ENCODE measurements at places on chromosomes 5 and 9.

GRCh38 chr5:78500028-78500427 is 139.6 kb downstream of the SCAMP1 start:
- DNase-seq: no peak

- DNase-seq: no peak
Observed at GRCh38 chr9:134304690-134305089, 21.6 kb upstream of the RXRA start.

- DNase-seq: no peak
Observed at GRCh38 chr5:143865426-143866025, 53.6 kb downstream of the HMHB1 start.

GRCh38 chr9:9124616-9125015 is 1325.0 kb upstream of the DMAC1 start:
- DNase-seq: no peak

GRCh38 chr5:150158170-150158949 is 2.7 kb upstream of the PDGFRB start:
- DNase-seq: no peak

- no peak for DNase-seq
Observed at GRCh38 chr5:87770016-87770570, 357.4 kb upstream of the CCNH start.

DNA sequence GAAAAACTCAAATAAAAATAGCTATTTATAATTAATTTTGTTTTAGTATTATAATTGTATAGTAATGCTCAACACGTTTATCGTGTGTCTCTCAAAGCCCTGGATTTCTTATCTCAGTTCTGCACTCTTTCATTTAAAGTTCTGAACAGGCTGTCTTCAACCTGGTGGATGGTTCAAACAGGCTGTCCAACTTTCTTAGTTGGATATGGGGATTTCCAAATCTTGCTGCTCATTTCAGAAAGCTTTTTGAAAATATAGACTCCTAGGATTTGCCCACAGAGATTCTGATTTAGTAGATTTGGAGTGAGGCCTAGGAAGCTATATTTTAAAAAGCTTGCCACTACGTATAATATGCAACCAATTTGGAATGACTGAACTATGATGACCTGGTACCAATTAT is 120.3 kb downstream of the GRIA1 start:
- no peak for DNase-seq

DNA sequence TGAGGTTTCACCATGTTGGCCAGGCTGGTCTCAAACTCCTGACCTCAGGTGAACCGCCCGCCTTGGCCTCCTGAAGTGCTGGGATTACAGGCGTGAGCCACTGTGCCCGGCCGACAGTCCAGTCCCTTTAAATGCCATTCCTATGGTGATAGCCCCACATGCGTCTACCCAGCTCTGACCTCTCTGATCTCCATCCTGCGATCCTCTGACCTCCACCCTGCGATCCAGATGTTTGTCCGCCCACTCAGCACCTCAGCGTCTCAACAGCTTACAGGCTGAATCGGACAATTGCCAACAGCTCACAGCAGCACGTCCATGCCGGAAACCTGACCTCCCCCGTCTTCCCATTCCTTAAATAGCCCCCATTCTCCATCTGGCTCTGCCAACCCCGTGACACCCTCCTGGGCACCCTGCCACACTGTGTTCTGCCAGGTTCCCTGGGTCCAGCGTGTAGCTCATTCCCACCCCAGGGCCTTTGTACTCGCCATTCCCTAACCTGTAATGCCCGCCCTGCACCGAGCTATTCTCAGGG is 44.0 kb upstream of the RNU6ATAC start:
- DNase-seq: no peak

- DNase-seq: peak; percentile 50
Observed at GRCh38 chr5:170623576-170624181, 119.9 kb downstream of the KCNIP1 start.

DNA sequence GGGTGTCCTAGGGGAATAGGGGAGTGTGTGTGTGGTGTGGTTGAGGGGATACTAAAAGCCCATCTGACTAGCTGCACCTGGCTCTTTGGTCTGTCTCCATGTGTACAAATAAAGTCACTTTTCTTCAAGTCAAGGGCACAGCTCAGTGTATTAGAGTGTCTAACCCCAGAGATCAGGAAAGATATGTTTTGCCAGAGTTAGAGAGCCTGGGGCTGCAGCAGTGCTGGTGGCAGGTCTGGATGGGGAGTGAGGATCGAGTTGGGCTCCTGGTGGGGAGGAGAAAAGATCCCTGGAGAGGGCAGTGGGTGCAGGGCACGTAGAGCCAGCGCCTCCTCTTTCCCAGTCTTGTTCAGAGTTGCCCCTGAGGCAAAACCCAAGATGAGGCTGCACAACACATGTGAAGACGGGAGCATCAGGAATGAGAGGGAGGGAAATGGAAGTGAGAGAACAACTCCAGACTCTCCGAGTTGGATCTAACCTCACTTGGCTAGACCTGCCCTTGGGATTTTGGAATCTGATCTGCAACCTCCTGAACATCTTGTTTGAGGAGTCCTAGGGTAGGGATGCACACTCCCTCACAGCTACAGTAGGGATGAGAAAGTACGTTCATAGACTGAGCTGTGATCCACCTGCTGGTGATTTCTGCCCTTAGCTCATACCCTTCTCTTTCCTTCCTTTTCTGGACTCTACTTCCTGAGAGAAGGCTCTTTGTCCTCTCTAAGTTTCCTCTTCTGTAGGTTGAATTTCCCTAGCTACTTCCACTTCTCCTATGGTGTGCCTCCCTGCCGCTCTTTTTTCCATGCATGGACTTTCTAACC is 309.9 kb downstream of the ZSWIM6 start:
- DNase-seq: no peak

- no peak for DNase-seq
Observed at GRCh38 chr5:98905857-98906688, 22.7 kb downstream of the CHD1 start.

GRCh38 chr5:65184780-65185179 is 296.9 kb downstream of the ADAMTS6 start:
- DNase-seq: no peak

GRCh38 chr9:83962165-83962564 is 17.9 kb downstream of the HNRNPK start:
- DNase-seq: no peak

DNA sequence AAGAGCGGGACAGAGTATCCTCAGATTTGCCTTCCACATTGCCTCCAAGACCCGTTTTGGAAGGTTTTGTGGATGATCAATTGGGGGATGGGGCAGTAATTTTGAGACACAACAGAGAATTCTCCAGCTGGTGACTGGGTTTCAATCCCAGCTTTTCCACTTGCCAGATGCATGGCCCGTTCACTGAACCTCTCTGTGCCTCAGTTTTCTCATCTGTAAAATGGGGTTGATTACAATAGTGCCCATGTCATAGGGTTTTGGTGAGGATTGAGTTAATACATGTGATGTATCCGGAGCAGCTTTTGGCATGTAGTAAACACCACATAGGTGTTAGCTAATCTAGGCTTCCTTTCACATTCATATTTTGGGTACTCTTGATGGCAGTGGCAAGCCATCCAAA is 59.7 kb downstream of the PSAT1 start:
- no peak for DNase-seq

DNA sequence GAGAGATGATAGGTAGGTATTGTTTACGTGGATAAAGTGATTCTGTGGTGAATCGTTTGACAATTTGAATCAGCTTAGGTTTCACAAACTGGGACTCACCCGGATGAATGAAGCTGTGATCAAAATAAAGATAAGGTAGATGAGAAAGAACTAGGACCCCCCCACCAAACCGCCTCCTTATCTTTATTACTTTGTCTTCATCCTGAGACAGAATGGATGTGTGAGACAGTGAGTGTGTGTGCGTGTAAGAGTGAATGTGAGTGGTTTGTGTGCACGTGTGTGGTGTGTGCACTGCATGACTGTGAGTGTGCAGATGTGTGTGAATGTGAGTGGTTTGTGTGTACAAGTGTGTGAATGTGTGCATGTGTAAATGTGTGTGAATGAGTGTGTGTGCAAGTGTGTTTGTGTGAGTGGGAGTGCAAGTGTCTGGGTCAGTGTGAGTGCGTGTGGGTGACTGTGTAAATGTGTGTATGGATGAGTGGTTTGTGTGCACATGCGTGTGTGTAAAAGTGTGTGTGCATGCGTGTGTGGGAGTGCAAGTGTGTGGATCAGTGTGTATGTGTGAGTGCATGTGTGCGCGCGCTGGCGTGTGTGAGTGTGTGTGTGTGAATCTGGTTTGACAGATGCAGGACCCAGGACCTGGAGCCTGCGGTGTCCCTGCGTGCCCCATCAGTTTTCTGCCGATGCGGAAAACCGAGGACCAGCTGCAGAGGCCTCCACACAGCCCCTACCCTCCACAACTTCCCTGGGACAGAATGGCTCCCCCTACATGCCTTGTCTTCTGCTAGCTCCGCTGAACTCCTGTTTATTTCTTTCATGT is 11.4 kb upstream of the ENG start:
- peak; percentile 63 for DNase-seq

GRCh38 chr5:72624641-72625236 is 117.5 kb upstream of the ZNF366 start:
- no peak for DNase-seq

GRCh38 chr9:112233769-112234168 is 58.7 kb upstream of the SUSD1 start:
- DNase-seq: no peak

- peak; percentile 62 for DNase-seq
Observed at GRCh38 chr9:137619240-137620047, 639 bp downstream of the EHMT1 start.

- DNase-seq: no peak
Observed at GRCh38 chr5:37206736-37207135, 42.4 kb downstream of the CPLANE1 start.

GRCh38 chr5:6740586-6741150 is 27.4 kb downstream of the TENT4A start:
- no peak for DNase-seq
